ENCODE measurements at places on chromosomes 6 and 20. TPM values are rescaled to one million over a fixed set of nuclear protein-coding genes. Genes with fewer than 3 reads are reported as not detected.

PRSS16 gene
- total RNA-seq, result 23.2 TPM

GRCh38 chr6:170025341-170025911 lies 265.5 kb downstream of the DLL1 start:
- DNase-seq, result no peak

DNA sequence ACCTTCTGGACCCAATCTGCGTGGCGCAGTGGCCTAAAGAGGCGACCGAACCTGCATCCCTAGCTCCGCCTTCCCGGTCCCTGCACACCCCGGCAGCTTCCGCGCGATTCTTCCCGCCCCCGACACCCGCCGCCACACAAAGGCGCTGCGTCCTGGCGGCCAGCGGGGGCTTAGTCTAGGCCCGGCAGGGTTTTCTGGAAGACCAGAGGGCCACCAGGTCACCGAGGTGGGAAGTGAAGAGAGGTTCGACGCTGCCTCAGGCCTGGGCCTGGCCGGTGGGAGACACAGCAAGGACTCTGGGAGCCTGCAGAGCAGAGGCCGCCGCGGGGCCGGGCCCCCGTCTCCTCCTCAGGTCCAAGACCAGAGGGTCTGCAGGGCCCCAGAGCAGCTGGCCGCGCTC lies 154.9 kb downstream of the OR2B2 start:
- peak; percentile 78 for DNase-seq

ARFGEF3 gene
- 24.8 TPM for total RNA-seq

C20orf202 gene
- total RNA-seq, result 0.18 TPM

GRCh38 chr6:21201637-21202350 lies 391.8 kb upstream of the SOX4 start:
- no peak for DNase-seq

UBE2J1 gene
- 58.5 TPM for total RNA-seq

DNA sequence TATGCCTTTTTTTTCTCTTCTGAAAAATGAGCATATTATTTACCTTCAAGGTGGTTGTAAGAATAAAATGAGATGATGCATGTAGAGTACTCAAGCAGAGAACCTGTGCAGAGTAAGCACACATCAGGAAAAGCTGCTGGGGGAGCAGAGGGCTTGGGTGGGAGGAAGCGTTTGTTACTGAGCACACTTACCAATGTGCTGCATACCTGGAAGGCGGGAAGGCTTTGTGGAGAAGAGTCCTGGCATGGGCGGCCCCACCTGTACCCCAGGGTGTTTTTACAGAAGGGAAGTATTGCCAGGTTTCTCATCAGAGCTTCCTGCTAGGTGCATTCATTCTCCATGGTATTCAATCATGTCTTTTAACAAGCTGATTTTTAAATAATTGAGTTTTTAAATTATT lies 52.9 kb downstream of the CSE1L start:
- DNase-seq, result no peak

DNA sequence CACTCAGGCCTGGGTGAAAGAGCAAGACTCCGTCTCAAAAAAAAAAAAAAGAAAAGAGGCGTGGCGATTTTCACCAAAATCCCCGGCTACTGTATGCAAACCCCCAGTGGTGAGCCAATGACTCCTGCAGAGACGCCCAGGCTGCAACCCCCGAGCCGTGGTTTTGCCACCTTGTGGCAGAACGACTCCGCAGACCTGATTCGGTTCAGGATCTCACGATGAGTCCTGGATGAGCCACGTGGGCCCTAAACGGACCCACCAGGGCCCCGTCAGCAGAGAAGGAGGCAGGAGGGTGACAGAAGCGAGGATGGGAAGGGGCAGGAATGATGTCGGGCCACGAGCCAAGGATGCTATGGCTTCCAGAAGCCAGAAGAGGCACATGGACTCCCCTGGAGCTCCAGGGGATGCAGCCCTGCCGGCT lies 42.5 kb downstream of the SLC2A4RG start:
- peak; percentile 48 for DNase-seq

- DNase-seq, result no peak
These were observed 55.5 kb upstream of the ARMH2 start for GRCh38 chr6:24854077-24854666.

DNA sequence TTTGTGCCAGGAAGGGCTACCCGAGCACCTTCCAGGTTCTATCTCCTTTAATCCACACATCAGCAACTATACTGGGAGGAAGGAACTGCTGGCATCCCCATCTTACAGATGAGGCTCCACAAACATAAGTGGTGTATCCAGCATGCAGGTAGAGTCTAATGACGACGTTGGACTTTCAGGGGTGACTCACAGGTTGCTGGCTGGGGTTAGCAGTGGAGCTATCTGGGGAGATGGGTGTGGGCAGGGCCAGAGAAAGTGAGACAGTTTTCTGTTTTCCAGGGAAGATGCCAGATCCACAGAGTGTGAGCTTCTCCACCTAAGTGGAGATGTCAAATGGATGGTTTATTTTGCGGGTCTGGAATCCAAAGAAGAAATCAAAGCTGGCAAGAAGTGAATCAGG lies 31.8 kb downstream of the CDH22 start:
- DNase-seq, result no peak

GRCh38 chr6:117600008-117600743 lies 2.1 kb downstream of the GOPC start:
- no peak for DNase-seq

NTSR1 gene
- total RNA-seq, result 2.3 TPM

HSPA1L gene
- total RNA-seq, result 0.89 TPM

SLC22A7 gene
- total RNA-seq, result not detected

MROH8 gene
- total RNA-seq, result 2.3 TPM

GRCh38 chr6:151514000-151514730 lies 20.3 kb downstream of the CCDC170 start:
- no peak for DNase-seq

DNA sequence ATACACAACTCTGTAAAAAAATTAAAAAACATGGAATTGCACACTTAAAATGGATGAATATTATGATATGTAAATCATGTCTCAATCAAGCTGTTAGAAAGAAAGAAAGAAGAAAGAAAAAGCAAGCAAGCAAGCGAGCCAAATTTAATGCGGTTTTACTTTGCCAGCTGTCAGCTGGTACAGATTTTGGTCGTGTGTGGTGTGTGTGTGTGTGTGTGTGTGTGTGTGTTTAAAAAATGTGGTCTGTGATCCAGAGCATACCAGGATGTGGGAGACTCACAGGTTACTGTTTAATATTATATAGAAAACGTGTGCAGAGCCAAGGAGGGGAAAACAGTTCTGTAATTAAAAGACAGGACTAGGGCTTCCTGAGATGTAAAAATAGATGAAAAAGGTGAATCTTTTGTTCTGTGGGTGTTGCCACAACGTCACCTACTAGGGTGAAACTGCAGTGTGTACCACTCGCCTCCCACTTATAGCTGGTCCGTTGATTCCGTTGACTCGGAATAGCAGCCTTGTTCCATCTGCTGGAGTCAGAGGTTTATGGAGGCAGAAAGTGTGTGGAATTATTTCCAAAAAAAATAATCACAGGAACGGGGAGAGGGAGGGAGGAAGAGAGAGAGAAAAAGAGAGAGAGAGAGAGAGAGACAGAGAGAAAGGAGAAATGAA lies 197.7 kb downstream of the BCAS1 start:
- DNase-seq, result no peak

DNA sequence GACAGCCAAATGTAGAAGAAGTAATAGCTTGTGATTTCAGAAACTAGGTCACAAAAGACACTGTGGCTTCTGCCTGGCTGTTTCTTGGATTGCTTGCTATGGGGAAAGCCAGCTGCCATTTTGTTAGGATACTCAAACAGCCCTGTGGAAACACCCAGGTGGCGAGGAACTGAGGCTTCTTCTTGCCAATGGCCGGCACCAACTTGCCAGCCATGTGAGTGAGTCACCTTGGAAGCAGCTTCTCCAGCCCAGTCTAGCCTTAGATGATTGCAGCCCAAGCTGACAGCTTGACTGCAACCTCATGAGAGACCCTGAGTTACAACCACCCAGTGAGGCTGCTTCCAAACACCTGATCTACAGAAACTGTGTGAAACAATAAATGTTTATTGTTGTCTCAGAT lies 11.9 kb upstream of the KIAA1755 start:
- DNase-seq, result no peak

GRCh38 chr20:18018100-18018499 lies 39.6 kb downstream of the OVOL2 start:
- DNase-seq, result no peak

DNA sequence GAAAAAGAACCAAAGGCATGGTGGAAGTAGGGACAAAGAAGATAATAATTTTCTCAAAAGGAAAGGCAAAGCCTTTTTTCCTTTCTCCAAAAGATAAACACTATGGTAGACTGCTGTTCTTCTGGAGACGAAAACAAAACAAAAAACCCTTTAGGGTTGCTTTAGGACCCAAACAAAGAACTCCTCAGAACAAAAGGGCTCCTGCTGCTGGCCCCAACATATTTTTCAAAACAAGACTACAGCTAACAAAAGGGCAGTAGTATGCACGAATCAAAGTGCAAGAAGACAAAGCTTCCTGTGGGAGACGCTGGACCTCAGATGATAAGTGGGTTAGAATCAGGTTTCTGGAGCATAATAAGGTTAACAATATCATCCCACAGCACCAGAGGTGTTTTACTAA lies 15.8 kb downstream of the NCOA5 start:
- no peak for DNase-seq

GPR63 gene
- total RNA-seq, result 1.1 TPM

TRIM40 gene
- 13.2 TPM for total RNA-seq

DNA sequence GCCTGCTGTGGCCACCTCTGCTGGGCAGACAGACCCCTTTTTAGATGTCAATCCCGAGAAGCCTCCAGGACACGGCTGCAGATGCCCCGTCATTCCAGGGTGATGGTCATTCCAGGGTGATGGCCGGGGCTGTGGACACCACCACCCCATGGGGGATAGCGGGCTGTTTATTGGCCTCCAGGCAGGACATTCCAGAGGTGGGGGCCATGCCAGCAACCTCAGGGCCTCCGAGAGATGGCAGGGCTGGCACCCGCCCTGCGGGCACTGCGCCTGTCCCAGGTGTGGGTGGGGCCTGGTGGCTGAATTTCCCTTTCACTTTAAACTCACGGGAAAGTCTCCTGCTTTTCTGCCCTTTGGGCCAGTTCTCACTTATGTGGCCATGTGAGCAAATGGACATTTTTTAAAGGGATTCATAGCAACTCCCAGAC lies 14.5 kb downstream of the COL9A3 start:
- DNase-seq, result peak; percentile 85

DNA sequence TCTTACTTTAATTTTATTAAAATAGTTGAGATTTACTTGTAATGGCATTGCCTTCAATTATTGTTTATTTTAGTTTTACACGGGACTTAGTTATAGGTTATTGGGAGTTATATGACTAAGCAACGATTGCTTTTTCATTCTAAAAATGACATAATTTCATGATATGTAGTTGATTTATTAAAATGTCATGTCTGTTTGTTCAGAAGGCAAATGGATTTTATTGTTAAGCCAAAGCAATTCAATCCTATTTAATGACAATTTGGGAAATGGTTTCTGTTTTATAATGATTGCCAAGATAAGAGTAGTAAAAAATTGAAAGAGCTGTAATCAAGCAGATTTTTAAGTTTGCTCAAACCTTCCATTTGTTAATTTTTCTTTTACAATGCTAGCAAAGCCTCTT lies 74.7 kb downstream of the PHACTR2 start:
- no peak for DNase-seq

ALDH8A1 gene
- 0.56 TPM for total RNA-seq

DNA sequence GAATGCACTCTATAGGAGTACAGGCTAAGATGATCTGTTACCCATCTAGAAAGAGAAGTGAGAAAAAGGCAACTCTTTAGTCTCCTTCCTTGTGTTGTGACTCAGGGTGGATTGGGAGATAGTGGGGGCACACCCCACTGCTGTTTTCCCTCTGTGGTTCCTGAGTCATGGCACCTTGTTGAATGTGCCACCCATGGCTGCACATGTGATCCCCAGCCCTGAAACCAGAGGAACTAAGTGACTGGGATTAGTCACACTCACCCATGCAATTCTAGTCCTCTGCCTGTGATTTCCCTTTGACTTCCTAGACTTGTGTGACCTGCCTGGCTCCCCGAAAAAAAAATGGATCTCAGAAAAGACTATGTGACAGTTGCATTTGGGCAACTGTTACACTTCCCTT lies 48.6 kb upstream of the HTR1B start:
- no peak for DNase-seq

- DNase-seq, result no peak
These were observed 87.0 kb upstream of the DST start for GRCh38 chr6:56729719-56730118.

GRCh38 chr20:50580016-50580747 lies 70.0 kb downstream of the PTPN1 start:
- peak; percentile 52 for DNase-seq

TRDN gene
- not detected for total RNA-seq

RAET1L gene
- not detected for total RNA-seq

GRCh38 chr6:29709188-29709587 lies 14.0 kb upstream of the HLA-F start:
- DNase-seq, result no peak

ZNF165 gene
- total RNA-seq, result 5.8 TPM

GRCh38 chr6:11994875-11995461 lies 17.1 kb upstream of the HIVEP1 start:
- no peak for DNase-seq

DNA sequence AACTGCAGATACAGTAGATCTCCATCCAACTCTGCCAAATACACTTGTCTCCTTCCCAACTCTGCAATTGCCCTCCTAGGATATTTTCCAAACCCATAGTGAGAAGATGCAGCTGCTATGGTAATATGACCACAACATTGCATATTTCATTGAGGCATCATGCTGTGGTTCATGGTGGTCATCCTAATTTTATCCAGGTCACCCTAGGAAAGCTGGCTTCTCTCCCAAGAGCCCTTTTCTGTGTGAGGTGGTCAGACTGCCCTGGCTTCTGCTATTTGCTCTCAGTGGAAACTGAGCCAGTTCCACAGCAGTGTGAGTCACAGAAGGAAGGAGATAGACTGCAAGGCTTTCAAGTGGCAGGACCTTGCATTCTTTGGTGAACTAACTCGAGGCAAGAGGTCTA lies 5.5 kb downstream of the OGFRL1 start:
- DNase-seq, result no peak

DNA sequence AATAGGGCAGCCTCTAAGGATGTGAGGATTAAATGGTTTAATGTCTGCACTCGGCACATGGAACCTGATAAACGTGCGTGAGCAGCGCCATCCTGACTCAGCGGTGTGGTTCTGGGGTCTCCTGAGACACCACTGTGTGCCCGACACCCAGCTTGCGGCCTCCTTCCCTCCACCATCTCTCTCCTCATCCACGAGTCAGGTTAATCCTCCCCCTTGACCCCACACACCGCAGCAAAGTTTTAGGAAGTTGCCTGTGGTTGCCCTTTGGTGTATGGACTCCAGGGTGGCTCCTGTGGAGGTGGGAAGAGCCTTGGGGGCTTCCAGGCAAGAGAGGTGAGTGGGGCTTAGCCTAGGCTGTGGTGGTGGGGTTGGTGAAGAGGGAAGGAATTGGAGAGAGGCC lies 68.2 kb downstream of the PHACTR3 start:
- no peak for DNase-seq

DNA sequence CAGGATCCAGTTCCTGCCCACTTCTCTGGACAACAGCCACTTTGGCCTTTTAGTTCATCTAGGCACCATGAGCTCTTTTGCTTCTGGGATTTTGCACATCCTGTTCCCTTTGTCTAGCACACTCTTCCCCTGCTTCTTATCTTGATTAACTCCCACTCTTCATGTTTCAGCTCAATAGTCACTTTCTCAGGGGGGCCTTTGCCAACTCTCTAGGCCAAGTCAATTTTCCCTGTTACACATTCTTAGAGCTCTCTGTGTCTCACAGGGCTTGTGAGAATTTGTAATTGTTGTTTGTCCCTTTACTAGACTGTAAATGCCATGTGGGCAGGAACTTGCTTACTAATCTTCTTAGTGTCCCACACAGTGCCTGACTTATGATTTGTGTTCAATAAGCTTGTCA lies 58.1 kb upstream of the EPB41L1 start:
- DNase-seq, result no peak

GNMT gene
- not detected for total RNA-seq

VGLL2 gene
- not detected for total RNA-seq

- DNase-seq, result no peak
These were observed 10.7 kb downstream of the SOD2 start for GRCh38 chr6:159682295-159682694.
